Nephron progenitor cell (in vitro differentiated cells): ENCODE measurements at places on chromosomes 2 and 18.

DNA sequence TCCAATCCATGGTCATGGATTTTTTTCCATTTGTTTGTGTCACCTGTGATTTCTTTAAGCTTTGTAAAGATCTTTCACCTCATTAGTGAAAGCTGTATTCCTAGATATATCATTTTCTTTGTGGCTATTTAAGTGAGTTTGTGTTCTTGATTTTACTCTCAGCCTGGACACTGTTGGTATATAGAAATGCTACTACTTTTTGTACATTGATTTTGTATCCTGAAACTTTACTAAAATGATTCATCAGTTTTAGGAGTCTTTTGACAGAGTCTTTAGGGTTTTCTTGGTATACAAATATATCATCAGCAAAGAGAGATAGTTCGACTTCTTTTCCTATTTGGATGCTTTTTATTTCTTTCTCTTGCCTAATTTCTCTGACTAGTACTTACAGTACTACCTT, 12.3 kb downstream of the GKN2 start:
- no peak for DNase-seq

DNA sequence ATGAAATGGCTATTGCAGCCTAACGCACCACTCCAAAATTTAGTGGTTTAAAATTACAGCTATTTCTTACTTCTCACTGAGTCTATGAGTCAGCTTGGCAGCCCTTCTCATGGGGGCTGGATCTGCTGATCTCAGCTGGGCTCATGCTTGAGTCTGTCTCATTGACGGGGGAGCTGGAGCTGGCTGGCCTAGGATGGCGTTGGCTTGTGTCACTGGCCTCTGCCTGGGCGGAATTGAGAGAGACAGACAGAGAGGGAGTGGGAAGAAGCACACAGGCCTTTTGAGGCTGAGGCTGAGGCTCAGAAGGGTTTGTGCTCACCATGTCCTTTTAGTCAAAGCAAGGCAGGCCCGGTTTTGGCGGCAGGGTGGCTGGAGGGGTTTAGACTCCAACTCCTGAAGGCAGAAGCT, 412.1 kb upstream of the MYT1L start:
- DNase-seq: no peak

DNA sequence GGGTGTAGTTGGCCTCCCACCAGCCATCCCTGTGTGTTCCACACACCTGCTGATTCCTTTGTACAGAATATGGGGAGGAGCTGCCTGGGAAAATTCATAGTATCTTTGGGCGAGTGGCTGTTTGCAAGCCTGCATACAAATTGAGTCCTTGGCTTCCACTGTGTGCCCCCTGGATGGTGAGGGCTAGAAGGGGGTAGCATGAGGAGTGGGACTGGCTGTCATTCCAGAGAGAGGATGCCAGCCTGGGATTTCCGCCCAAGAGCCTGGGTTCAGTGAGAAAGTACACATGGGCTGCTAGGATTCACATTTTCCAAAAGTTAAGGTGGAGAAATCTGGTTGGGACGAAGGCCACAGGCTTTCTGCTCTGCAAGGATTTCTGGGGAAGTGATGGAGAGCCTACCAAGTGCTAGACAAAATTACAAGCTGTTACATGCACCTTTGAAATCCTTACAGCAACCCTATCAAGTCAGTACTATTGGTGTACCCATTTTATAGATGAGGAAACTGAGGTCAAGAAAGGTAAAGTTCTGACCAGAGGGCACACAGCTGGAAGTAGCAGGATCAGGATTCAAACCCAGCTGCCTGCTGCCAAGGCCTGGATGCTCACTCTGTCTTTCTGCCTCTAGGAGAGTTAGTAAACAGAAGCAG, 606 bp upstream of the TOGARAM2 start:
- DNase-seq: no peak

DNA sequence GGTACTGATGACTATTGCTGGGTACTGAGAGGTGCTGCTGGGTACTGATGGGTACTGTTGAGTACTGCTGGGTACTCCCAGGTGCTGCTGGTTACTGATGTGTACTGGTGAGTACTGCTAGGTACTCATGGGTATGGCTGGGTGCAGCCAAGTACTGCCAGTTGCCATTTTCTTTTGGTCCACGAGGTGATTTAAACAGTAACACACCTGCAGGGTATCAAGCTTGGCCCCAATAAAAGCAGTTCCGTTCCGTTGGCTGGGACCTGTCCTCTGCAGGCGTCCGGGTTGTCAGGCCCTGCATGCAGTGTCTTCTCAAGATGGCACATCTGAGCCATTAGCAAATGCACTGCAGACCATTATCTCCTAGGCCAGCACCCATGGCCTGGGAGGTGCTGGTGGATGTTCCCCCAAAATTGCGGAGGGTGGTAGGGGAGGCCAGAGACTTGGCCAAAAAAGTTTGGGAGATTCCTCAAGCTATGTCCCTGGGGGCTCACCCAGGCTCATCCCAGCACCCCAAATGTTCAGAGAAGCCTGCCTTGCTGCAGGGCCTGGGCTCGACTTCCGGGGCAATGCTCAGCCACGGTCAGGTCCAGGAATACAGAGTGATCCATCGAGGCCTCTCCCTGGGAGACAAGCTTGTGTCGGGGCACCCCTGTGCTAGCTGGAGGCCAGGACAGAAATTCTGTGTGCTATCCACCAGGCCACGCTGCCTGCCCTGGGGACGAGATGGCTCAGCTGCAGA, 165.2 kb downstream of the TWIST2 start:
- DNase-seq: no peak

- no peak for DNase-seq
Observed at GRCh38 chr2:228268301-228268700, 86.8 kb upstream of the SPHKAP start.
